Glutamatergic neuron (in vitro differentiated cells): ENCODE measurements at places on chromosomes 7 and 10.

DNA sequence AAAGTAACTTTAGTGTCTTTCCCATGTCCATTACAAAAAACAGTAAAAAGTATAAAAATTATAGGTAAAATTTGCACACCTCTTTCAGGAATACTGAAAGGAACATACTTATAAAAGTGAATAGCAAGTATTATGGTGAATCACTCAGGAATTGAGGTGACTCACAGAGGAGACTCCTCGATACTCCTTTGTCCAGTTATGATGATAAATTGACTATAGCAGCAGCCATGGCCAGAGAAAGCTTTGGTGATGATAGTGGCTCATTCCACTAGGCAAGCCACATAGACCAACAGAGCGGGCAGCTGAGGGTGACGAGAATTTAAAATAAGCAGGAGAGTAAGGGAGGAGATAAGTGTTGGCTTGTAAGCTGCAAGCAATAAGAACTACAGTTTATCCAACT lies 1231.1 kb upstream of the CELF2 start:
- DNase-seq: no peak

- no peak for DNase-seq
These were observed 354.9 kb downstream of the BMPER start for GRCh38 chr7:34260279-34260678.

GRCh38 chr7:125316466-125316865 lies 386.8 kb upstream of the POT1 start:
- peak; percentile 52 for DNase-seq

DNA sequence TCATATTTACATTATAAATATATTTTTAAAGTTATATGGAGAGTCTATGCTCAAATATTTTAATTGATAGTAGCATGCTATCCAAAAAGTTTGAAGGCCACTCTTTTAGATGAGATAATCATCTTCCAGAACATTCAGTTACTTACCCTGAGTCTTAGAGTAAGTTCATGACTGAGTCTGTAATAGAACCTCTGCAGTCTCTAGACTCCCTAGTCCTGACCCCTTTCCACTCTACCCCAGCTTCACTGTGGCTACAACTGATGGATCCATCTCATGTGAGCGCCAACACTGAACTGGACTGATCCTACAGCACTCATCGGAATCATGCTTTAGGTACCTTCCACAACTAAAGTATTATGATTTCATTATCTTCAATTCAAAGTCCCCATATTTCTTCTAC lies 10.1 kb downstream of the HACD1 start:
- DNase-seq: no peak

- DNase-seq: peak; percentile 87
These were observed 435.8 kb upstream of the MGMT start for GRCh38 chr10:129030996-129031843.

DNA sequence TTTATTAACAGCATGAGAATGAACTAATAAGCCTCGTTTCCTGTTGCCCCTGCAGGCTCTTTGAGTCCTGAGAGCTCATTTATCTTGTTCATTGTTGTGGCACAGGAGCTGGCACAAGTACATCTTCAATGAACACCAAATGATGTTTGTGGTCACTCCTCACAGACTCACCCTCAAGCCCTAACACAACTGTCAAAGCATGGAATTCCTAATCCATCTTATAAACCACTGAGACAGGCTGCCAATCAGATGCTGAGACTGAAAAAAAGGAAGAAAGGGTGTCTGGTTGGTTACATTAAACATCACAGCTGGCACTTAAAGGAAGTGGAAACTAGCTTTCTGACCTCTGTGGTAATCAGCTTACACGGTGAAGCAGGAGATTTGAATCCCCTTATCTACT lies 7.7 kb upstream of the CCDC172 start:
- DNase-seq: no peak

DNA sequence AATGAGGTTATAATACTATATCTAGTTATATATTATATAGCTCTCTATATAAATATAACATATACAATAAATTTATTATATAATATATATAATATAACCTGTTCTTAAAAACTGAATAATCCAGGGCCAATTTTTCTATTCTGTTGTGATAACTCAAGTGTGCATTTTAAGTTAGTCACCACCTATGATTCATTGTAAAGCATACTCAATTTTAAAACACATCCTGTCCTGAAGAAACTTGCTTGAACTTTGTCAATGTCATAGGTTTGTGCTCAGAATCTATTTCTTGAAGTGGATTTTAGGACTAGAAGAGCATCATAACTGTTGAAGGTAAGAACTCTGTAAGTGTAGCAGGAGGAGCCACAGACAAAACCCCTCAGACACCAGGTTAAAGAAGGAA lies 1209.8 kb downstream of the REEP3 start:
- no peak for DNase-seq

DNA sequence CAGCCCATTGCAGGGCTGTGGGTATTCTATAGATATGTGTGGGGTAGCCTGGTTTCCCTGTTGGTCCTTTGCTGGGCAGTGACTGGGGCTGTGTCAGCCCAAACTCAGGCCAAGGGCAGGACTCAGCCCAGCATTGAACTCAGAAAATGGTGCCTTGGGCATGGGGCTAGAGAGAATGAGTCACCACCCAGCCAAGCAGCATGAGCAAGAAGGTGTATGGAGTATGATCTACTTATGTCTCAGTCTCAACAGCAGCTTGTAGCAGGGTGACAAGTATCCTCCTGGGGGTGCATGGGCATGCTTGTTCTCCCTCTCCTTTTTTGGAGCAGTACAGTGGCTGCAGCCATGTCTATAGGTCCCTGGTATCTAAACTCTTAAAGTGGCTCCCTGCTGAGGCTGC lies 32.0 kb downstream of the STK31 start:
- no peak for DNase-seq

- no peak for DNase-seq
These were observed 116.1 kb downstream of the FAM53B start for GRCh38 chr10:124627866-124628675.

DNA sequence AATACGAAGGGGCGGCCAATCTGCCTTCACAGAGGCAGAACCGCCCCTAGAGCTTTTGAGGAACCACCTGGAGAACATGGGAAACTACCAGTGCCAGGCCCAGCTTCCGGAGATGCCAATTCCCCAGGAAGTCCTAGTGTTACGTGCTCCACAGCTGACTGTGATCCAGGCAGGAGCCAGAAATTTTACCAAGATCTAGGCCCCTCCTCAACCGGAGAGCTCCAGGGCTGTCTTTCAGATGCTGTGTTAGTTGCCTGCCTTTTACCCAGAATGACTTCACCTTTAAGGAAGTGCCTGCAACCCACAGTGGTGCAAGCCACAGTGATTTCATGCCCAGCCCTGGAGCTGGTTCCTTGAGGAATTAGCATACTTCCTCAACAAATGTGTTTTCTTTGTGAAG lies 62.9 kb downstream of the ELMO1 start:
- no peak for DNase-seq

DNA sequence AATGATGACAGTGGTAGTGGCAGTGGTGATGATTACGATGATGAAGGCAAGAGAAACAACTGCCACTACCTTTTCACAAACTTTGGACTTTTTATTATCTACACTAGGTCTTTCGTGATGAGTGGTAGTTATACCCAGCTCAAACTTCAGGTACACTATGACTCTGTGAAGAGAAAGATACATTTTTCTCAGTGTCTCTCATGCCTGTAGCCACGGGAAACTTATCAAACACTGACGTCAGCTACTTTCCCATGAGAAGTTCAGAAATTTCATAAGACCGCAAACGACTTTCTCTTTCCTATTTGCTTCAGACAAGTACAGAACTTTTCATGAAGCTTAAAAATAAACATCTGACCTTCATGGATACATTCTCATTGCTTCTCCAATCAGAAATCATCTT lies 57.0 kb downstream of the CALD1 start:
- DNase-seq: no peak

DNA sequence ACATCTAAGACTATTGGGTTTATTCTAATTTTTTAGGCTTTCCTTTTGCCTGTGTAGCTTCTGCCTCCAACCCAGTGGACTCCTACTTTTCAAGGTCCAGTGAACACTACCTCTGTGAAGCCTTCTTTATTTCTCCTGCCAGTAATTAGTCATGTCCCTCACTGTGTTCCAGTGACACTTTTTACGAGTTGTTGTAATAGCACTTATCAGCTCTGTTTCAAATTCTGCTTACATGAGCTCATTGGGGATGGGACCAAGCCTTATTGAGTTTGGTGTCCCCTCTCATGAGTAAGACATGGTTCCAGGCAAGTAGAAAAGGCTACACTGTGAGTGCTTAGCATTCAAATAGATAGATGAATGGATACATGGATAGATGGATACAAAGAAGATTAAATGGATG lies 184.6 kb downstream of the HIBADH start:
- DNase-seq: no peak

- no peak for DNase-seq
These were observed 59.9 kb downstream of the MAP3K8 start for GRCh38 chr10:30493609-30494530.

DNA sequence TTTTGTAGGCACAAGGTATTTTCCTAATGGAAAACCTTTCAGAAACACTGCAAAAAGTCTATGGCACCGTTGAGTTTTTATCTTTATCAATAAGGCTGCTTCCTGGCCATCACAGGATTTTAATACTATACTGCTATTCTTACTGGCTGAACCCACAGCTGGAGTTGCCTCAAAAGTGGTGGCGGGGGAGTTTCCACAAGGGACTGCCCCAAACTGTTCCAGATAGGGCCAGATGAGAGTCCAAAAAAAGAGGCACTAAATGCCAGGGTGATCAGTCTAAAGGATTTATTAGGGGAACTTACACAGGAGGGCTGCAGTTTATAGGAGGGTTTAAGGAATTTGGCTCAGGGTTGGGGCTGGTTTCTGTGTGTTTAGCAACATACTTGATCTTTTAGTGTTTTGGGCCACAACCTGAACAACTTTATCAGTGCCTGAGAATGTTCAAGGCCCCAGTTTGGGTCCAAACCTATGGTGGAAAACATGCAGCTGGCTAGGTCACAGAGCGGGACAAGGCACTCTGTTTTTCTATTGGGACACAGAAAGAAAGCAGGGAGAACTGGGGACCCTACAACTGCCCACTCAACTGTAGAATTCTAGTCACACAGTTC lies 41.4 kb downstream of the STAM start:
- DNase-seq: no peak

GRCh38 chr10:1600861-1601260 lies 136.5 kb downstream of the ADARB2 start:
- no peak for DNase-seq
